ENCODE measurements at places on chromosomes 2 and 18. TPM values are rescaled to one million over a fixed set of nuclear protein-coding genes. Genes with fewer than 3 reads are reported as not detected.

The GCG gene
- 0.14 TPM for total RNA-seq

DNA sequence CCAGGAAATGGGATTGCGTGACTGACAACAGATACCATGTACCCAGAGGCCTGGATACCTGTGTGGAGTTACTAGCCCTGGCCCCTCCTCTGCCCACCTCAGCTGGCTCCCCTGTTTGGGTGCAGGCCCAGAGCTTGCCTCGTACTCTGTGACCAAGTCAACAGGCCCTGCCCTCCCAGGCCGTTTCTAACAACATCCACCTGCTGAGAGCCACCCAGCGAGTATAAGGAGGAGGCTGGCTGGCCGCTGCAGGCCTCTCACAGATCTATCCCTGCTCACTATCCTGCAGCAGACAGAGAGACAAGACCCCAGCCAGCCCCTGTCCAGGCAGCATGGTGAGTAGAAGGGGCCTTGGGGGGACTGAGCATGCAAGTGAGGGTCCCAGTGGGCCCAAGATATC, 12.5 kb upstream of the TUBA4A start:
- no peak overlapping the region for H3K27ac ChIP-seq
- no peaks in the 10 kb centered on the region for H3K36me3 ChIP-seq
- no peak overlapping the region for H3K4me3 ChIP-seq
- no peaks in the 10 kb centered on the region for H3K4me1 ChIP-seq
- peaks cover 48% of the 10 kb centered on the region for H3K27me3 ChIP-seq

DNA sequence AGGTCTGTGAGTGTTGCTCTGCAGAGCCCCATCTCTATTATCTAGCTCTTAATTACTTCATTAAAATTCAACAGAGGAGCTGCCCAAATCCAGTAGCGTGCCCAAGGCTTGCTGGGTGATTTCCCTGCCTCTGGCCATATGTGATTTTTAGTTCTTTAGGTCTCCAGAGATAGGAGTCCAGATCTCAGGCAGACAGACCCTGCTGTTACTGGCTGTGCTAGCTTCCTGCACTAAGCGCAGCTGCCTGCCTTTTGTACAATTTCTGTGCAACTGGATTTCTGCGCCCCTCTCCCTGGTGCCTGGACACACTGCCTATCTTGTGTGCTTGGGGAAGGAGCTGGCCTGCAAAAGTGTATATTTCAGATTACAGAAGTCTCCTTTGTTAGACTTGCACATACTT, 136.5 kb downstream of the TDRD15 start:
- no peak overlapping the region for H3K27ac ChIP-seq
- no peaks in the 10 kb centered on the region for H3K27me3 ChIP-seq
- H3K4me3 ChIP-seq = no peak overlapping the region
- H3K4me1 ChIP-seq = peaks cover 29% of the 10 kb centered on the region

The CD226 gene
- 0.23 TPM for total RNA-seq

GRCh38 chr2:96342085-96342484, 6.5 kb downstream of the NCAPH start:
- H3K27me3 ChIP-seq = no peaks in the 10 kb centered on the region
- no peaks in the 10 kb centered on the region for H3K4me1 ChIP-seq
- H3K36me3 ChIP-seq = peaks cover 60% of the 10 kb centered on the region
- H3K27ac ChIP-seq = no peak overlapping the region
- H3K4me3 ChIP-seq = no peak overlapping the region

DNA sequence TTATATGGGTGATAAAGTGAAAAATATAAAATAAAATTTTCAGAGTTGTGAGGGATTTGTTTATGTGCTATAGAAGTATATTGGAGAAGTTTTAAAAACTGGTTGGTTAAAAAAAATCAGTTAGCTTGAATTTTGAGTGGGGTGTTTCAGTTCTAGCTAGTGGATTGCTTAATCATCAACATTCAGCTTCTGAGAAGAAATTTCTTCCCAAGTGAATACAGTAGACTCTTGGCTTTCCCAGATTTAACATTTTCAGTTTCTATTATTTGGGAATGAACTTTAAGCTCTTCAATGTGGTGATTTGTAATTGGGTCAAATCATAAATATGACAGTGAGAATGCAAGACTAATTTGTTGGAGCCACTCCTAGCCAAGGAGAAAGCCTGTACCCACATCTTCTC, 120.8 kb downstream of the PLCL1 start:
- H3K27me3 ChIP-seq = no peaks in the 10 kb centered on the region
- no peak for DNase-seq
- H3K4me3 ChIP-seq = no peak overlapping the region

DNA sequence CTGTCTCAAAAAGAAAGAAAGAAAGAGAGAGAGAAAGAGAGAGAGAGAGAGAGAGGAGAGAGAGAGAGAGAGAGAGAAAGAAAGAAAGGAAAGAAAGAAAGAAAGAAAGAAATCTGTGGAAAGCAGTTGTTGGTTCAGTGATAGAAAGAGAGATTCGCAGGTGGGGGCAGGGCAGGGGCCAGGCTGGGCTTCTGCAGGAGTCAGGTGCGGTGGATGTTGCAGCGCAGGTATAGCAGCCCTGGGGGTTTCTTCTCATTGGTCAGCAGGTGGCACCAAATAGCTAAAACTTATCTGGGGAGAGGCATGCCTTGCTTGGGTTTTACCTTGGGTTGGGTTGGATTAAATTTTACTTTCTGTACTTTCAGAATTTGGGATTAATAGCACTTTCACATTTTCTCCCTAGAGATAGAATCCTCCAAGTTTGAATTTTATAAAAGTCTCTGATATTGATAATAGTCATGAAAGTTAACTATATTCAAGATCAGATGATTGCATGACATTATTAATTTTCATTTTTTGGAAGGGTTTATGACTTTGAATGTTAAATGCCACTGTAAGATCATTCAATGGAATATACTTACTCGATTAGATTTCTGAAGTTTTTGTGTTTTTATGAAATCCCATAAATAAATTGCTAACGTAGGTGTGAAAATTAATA, 66.6 kb downstream of the SPTBN1 start:
- H3K36me3 ChIP-seq = peaks cover 9% of the 10 kb centered on the region
- peaks cover 52% of the 10 kb centered on the region for H3K4me1 ChIP-seq
- no peaks in the 10 kb centered on the region for H3K27me3 ChIP-seq
- H3K27ac ChIP-seq = no peak overlapping the region
- peak; percentile 75 for DNase-seq
- H3K4me3 ChIP-seq = no peak overlapping the region

The CTIF gene
- 28.5 TPM for total RNA-seq

GRCh38 chr2:18836436-18836835, 247.1 kb upstream of the NT5C1B start:
- no peaks in the 10 kb centered on the region for H3K36me3 ChIP-seq
- peaks cover 29% of the 10 kb centered on the region for H3K4me1 ChIP-seq
- H3K27me3 ChIP-seq = peaks cover 39% of the 10 kb centered on the region
- H3K4me3 ChIP-seq = no peak overlapping the region
